CD4-positive, alpha-beta memory T cell (primary cell): ENCODE measurements at places on chromosomes 1 and 21.

DNA sequence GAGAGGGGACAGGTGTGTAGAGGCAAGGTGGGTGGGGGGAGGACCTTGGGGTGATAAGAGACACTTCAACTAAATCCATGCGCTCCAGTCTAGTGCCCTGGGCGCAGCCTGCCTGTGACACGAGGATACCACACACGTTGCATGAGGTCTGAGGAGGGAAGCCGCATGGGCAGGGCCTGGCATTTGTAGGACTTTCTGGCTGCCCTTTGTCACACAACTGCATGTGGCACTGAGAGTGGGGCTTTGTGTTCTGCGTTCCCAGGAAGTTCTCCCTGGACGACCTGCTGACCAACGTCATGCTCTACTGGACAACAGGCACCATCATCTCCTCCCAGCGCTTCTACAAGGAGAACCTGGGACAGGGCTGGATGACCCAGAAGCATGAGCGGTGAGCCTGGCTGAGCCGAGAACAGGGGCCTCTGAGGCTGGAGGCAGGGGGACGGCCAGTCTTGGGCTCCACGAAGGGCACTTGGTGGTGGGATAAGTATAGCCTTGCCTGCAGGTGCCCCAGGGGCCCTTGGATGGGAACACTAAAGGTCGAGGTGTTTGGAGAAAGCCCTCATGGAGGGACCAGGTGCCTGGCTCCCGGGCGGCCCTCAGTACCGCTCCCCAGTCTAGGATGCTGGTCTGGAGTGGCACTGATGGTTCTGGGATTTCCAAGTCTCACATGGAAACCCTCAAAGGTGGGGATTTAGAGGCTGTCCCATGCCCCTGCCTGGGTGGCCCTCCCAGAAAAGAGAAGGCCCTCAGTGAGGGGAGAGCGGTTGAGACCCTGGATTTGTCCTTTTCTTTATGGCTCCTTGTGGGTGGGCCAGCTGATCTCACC lies 34.5 kb downstream of the EPHX1 start:
- no peak for DNase-seq

DNA sequence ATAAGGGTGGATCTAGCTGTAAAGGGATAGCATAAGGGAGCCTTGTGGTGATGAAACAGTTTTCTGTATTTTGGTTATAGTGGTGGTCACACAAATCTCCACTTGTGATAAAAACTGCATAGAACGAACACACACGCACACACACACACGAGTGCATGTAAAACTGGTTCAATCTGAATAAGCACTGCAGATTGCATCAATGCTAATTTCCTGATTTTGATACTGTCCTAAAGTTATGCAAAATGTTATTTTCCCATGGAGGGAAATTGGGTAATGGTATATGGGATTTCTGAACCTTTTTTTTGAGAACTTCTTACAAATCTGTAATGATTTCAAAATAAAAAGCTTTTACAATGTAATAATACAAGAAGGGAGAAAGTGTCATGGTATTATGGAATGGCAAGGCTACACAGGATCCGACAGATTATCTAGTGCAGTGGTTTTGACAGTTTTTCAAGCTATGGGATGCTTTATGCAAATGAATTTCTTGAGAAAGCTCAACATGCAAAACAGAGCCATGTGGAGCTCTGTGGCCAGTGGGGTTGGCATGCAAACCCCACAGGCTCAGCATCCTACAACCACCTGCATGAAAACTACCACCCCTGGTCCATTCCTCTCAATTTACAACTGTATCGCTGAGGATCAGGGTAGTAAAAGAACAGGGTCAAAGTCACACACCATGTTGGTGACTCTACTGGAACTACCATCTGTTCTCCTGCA lies 18.8 kb downstream of the SLC41A1 start:
- no peak for DNase-seq

GRCh38 chr21:28252928-28253327 lies 739.7 kb downstream of the LTN1 start:
- no peak for DNase-seq

DNA sequence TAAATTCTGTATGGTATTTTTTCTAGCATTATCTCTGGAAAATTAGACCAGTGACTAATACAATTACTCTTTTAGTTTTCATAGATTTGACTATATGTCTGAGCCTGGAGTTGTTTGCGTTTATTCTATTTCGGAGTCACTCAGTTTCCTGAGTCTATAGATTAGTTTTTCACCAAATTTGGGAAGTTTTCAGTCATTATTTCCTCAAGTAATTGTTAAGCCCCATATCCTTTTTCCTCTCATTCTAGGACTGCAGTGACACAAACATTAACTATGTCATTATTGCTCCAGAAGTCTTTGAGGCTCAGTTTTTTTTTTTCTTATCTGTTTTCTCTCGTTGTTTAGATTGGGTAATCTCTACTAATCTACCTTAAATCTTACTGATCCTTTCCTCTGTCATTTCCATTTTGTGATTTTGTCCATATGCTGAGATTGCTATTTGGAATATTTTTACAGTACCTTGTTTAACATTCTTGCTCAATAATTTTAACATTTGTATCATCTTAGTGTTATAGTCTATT lies 886.2 kb downstream of the LTN1 start:
- no peak for DNase-seq

GRCh38 chr1:37372302-37372701 lies 102.1 kb upstream of the ZC3H12A start:
- DNase-seq: no peak

- no peak for DNase-seq
Measured at GRCh38 chr1:30164693-30165092, 558.7 kb downstream of the MATN1 start.

DNA sequence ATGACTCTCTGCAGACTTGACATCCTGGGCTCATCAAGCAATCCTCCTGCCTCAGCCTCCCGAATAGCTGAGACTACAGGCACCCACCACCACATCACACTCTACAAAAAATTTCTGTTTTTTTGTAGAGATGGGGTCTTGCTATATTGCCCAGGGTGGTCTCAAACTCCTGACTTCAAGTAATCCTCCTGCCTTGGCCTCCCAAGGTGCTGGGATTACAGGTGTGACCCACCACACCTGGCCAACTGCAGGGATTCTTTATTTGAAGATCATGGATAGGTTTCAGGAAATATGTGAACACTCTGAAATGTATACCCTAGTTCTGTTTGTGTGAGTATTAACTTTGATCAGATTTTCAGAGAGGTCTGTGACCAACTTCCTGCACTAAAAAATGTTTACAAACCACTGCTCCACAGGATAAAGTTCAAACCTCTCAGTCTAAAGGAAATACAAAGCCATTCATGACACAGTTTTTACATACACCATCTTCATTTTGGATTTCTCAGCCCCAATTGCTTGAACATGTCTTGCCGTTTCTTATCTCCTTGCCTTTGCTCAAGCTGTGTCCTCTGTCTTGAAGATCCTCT lies 252.3 kb upstream of the FGGY start:
- peak; percentile 19 for DNase-seq

DNA sequence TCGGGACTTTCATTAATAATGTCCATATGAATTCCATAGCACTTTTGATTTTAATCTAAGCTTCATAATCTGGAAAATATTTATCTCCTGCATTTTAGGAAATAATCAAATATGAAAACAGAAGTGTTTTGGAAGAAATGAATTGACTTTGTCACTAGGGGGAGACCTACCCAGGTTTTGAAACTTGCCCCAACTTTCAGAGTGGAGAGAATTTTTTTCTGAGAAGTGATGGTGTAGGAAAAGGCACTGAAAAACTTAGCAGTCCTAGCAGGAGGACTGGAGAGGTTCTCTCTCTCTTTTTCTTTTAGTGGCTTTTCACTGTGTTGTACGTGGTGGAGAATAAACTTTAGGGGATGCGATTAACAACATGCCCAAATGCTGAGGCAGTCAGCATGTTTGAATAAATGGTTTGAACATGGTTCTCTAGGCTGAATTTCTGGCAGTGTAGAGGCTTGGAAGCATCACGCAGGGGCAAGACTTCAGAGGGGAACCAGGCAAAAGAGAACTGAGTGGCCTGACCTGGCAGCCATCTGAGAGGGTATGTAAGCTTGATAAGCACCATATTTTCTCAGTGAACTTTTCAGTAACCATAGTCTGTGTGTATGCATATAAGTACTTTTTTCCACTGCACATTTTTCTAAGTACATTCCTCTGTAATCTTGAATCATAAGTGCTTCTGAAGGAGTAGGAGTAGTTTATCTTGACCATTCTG lies 68.3 kb upstream of the NEK7 start:
- DNase-seq: peak; percentile 41

- DNase-seq: no peak
Measured at GRCh38 chr21:33810766-33811165, 104.8 kb downstream of the ATP5PO start.

GRCh38 chr1:162502928-162503327 lies 5.3 kb downstream of the UHMK1 start:
- DNase-seq: no peak

- no peak for DNase-seq
Measured at GRCh38 chr1:199665371-199665770, 362.1 kb upstream of the NR5A2 start.

DNA sequence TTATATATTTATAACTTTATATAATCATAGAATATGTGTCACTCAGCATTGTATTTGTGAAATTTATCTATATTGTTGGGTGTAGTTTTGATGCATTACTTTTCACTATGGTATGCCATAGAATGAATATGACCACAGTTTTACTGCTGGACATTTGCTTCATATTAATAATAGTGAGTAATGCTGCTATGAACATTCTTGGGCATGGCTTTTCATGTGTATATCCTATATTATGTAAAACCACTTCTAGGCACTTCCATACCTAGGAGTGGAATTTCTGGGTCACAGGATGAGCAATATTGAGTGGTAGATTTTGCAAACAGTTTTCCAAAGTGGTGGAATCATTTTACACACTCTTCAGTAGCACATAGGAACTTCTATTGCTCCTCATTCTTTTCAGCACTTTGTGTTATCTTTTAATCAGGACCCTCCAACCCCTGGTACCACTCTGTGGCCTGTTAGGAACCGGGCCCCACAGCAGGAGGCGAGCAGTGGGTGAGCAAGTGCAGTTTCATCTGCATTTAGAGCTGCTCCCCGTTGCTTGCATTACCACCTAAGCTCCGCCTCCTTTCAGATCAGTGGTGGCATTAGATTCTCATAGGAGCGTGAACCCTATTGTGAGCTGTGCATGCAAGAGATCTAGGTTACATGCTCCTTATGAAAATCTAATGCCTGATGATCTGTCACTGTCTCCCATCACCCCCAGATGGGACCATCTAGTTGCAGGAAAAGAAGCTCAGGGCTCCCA lies 56.0 kb upstream of the CNIH3 start:
- DNase-seq: no peak

DNA sequence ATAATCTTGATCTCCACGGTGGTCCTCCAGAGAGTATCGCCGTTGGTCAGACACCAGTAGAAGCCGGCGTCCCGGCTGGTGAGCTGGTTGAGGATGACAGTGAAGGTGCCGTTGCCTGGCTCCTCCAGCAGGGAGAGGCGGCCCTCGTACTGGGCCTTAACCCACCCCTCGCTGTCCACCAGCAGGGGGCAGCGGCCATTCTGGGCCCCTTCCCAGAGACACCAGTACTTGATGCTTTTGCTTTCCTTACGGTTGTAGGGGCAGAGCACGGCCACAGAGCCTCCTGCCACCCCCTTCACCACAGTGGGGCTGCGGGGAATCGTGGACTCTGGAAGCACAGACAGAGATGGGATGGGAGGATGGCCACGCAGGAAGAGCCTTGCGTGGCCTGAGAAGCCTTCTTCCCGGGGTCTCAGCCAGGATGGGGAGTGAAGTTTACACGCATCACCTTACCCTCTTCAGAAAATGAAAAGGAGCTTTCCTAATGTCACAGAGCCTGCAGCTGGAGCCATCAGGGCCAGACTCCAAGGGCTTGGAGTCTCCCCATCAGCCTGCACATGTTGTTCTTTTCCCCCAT lies 10.7 kb downstream of the PIGR start:
- DNase-seq: peak; percentile 30

DNA sequence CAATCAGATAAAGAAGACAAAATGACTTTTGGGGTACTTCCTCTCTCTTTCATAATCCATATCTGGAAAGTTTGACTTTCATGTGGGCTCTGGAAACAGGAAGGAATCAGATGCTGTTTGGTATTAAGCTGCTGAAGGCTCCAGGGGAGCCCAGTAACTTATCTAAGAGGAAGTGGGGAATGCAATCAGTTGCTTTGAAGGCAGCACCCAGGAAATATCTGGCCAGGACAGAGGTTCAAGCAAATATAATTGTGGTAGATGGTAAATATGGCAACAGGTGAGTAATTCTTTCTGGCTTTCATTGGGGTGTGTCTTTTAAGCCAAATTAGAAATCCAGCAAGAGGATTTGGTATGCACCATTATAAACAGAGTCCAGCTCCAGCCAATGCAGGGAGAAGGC lies 44.4 kb downstream of the COLGALT2 start:
- DNase-seq: no peak

DNA sequence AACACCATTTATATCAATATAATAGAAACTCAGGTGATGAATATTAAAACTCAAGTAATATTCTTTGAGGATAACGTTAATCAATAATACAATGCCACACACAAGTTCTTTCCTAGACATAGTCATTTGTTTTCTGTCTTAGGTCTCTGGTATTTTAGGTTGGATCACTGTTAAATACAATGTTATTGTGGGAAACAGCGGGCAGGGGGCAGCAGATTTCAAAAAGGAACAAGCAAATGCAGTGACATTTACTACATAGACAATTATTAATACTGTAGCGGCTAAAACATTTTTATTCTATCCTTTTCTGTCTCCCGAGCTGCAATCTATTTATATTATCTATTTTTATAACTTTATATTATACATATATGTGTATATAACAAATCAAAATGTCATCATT lies 186.4 kb upstream of the ZNHIT6 start:
- no peak for DNase-seq

- peak; percentile 26 for DNase-seq
Measured at GRCh38 chr1:31487143-31487542, 74.1 kb downstream of the SERINC2 start.

DNA sequence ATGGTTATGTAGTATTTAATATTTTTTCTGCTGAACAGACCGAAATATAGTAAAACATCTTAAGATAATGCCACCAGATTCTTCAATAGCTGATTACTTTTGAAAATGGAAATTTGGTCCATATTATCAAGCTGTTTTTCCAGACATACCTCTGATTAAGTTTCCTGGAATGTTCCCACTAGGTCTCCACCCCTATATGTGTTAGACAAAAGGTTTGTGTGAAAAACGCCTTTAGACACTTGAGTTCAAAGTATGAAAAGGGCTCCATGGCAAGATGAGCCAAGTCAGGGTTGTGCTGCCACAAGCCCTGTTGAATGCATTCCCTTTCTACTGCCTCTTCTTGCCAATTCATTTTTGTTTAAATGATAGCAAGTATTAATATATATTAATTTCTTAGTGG lies 52.7 kb downstream of the ZBTB17 start:
- DNase-seq: no peak

DNA sequence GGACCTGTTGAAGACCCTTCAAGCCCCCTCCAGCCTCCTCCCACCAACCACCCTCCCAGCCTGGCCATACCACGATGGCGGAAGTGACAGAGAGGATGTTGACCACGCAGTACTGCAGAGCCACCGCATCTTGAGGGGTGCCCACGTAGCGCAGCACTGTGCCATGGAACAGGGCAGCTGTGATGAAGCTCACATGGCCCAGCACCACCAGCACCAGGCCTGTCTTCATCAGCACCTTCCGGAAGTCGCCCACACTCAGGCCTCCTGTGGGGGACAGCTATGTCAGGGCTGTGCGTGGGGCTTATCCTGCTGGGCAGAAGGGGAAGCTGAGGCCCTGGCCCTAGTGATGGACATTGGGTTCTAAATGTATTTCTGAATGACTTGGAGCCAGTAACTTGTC lies 3.1 kb downstream of the TMEM54 start:
- DNase-seq: no peak
